ENCODE measurements at places on chromosomes 4 and X.
A peak's percentile ranks its signal among the peaks of the same experiment; 100 is the strongest.

DNA sequence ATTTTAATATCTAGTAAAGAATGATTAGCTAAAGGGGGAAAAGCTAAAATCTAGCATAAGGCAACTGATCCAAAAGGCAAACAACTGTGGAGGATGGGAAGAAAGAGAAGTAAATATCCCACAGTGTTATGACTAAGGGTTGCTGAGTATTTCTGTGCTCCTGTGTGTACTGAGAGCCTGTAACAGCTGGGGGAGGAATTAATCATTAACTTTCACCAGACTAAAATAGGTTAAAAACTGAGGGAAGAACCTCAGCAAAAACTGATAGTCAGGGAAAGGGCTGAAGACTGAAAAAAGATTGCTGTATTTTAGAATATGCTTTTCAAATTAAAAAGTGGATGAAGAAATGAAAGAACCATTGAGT, 365.9 kb downstream of the CXXC4 start:
- DNase-seq: peak; percentile 49

GRCh38 chr4:152709675-152710438, 30.1 kb upstream of the TMEM154 start:
- no peak for DNase-seq

DNA sequence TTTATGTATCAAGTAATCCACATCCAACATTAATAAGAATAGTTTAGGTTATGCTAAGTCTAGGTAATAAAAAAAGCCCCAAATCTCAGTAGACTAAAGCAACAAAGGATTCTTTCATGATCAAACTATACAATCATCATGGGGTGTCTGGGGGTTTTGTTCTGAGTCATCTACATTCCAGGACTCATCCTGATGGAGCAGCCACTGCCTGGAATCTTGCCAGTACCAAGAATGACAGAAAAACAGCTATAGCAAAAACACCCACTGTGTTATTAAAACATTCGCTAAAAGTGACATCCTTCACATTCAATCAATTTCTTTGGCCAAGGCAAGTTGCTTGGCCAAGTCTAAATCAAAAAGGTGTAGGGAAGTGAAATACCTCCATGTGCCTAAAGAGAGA, 3.9 kb upstream of the ARHGEF38 start:
- DNase-seq: no peak

GRCh38 chrX:102658556-102658955, 7.3 kb downstream of the GPRASP1 start:
- no peak for DNase-seq

- DNase-seq: peak; percentile 69
Observed at GRCh38 chr4:140012688-140013486, 141.1 kb downstream of the MAML3 start.

- peak; percentile 6 for DNase-seq
Observed at GRCh38 chr4:28225689-28226353, 1365.2 kb downstream of the STIM2 start.

DNA sequence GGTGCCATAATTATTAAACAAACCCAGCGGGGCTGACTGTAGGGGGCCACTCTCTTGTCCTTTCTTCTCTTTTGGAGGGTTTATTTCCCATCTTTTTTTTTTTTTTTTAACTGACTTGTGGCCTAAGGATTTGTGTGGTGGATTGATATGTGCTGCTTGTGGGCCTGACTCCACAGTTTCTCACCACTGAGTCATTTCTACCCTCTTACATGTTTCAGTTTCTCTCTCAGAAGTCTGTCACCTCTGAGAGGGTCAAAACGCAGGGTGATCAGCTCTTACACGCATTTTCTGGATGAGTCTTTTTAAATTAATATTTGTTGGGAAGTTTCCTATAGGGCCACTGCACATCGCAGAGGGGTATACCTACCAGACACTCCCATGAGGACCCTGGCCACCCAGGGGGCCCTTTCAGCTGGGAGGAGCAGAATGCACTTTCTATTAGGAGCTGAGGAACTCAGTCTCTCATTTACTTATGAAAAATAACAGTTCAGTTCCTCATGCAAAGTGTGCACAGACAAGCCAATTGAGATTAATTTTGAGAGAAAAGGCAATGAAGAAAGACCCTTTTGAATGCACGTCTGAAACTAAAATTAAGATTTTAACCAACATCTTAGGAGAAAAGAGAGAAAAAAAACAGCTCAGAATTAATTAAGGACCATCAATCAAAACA, 407.9 kb downstream of the TECRL start:
- no peak for DNase-seq

DNA sequence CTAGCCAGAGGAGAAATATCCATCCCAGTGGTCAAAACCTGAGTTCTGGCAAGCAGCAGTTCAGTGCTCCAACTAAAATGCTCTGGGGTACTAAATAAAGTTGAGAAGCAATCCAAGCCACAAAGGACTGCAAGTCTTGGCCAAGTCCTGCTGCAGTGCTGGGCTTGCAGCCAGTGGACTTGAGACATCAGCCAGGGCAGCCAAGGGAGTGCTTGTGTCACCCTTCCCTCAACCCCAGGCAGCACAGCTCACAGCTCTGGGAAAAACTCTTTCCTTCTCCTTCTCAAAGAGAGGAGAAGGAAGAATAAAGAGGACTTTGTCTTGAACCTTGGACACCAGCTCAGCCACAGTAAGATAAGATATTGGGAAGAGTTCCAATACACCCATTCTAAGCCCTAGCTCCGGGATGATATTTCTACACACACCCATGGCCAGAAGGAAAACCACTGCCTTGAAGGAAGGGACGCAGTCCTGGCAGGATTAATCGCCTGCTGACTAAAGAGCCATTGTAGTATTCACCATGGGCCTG, 99.8 kb downstream of the PTCHD1 start:
- no peak for DNase-seq

GRCh38 chrX:21645431-21645830, 12.7 kb downstream of the KLHL34 start:
- DNase-seq: no peak

- no peak for DNase-seq
Observed at GRCh38 chrX:10280071-10280470, 123.3 kb downstream of the CLCN4 start.

- DNase-seq: no peak
Observed at GRCh38 chrX:20217906-20218305, 48.8 kb downstream of the RPS6KA3 start.

DNA sequence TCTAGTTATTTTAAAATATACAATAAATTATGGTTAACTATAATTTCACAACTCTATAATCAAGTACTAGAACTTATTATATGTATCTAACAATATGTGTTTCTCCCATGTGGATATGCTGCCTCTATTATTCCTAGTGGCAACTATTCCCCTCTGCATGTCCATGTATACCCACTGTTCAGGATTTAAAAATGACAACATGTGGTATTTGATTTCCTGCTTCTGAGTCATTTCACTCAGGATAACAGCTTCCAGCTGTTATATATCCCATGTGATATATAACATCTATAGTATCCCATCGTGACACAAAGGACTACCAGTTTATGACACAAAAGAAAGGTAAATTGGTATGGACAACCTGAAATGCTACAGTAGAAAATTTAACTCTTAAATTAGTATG, 167.4 kb upstream of the TACR3 start:
- no peak for DNase-seq

- no peak for DNase-seq
Observed at GRCh38 chrX:119638725-119639471, 32.7 kb upstream of the NKRF start.

GRCh38 chr4:118931786-118932185, 43.1 kb downstream of the SYNPO2 start:
- no peak for DNase-seq

DNA sequence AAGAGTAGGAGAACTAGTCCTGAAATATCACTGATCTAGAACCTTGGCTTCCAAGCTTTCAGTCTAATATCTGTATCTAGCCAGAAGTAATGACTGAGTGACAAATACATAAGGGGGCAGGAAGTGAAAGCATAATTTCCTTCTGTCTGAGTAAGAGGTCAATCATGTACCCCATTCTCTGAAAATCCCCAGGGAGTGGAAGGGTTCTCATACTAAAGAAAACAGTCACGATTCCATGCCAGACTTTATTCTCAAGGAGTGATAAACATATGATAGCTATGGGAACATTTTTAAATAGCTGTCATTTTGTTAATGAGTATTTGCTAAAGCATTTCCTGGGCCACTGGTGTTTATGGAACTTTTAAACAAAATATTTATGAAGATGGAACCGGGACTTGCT, 308.5 kb downstream of the ARHGAP24 start:
- DNase-seq: no peak

Data from Caco-2 (cell line).